ENCODE measurements at places on chromosomes 6 and 20. TPM values are rescaled to one million over a fixed set of nuclear protein-coding genes. Genes with fewer than 3 reads are reported as not detected.

Gene SLC32A1
- under 0.01 TPM for total RNA-seq

Gene UNC5CL
- total RNA-seq: not detected

Gene SMOC2
- not detected for total RNA-seq

Gene C6orf118
- total RNA-seq: not detected

Gene DYNLT2
- total RNA-seq: 0.58 TPM

Gene RIPOR2
- 1.1 TPM for total RNA-seq

Gene APOM
- 0.28 TPM for total RNA-seq

Gene IL20RA
- 0.28 TPM for total RNA-seq

Gene NFKBIL1
- total RNA-seq: 19.7 TPM

Gene DEFB119
- not detected for total RNA-seq

Gene TAF8
- 11.9 TPM for total RNA-seq

Gene KCNB1
- under 0.01 TPM for total RNA-seq

Gene FYN
- total RNA-seq: 118 TPM

Gene HUS1B
- total RNA-seq: 0.77 TPM

Gene GSTA3
- total RNA-seq: not detected

Gene TEAD3
- 6.9 TPM for total RNA-seq

Gene ZNF831
- not detected for total RNA-seq

Gene NOTCH4
- 1.5 TPM for total RNA-seq

Gene DLK2
- total RNA-seq: 0.28 TPM

Gene SLC17A2
- total RNA-seq: not detected

Gene PHACTR3
- not detected for total RNA-seq

Gene PFDN6
- total RNA-seq: 78.0 TPM

Gene CYP24A1
- total RNA-seq: 0.96 TPM

Gene NRN1
- under 0.01 TPM for total RNA-seq

Gene CRISP3
- total RNA-seq: not detected

Gene SLC35F1
- not detected for total RNA-seq

Gene ATP6V1G2
- 5.1 TPM for total RNA-seq

Gene PXDC1
- total RNA-seq: 50.8 TPM

Gene MROH8
- 0.38 TPM for total RNA-seq

Gene PREX1
- total RNA-seq: 39.7 TPM

Gene CCN5
- total RNA-seq: under 0.01 TPM

Gene CALHM5
- 17.2 TPM for total RNA-seq

Gene BPIFB4
- not detected for total RNA-seq

Gene LPA
- under 0.01 TPM for total RNA-seq

Gene CTAGE9
- not detected for total RNA-seq

Gene C2
- total RNA-seq: 6.8 TPM

Gene CPXM1
- 0.28 TPM for total RNA-seq

Gene XKR7
- under 0.01 TPM for total RNA-seq

Gene ADGRF5
- total RNA-seq: 43.1 TPM

Gene ADGB
- total RNA-seq: not detected

Gene SLC39A7
- total RNA-seq: 145 TPM

Gene TFAP2D
- not detected for total RNA-seq

Gene SLC22A3
- 2.3 TPM for total RNA-seq

Gene GTSF1L
- total RNA-seq: not detected

Gene F13A1
- total RNA-seq: not detected

Gene PLAGL1
- total RNA-seq: 16.9 TPM

Gene HAO1
- not detected for total RNA-seq

Gene SYNDIG1
- 0.58 TPM for total RNA-seq

Gene SDCBP2
- 2.3 TPM for total RNA-seq

Gene TREM2
- not detected for total RNA-seq

Gene FAM184A
- total RNA-seq: 0.85 TPM
